ENCODE measurements at places on chromosomes 11 and 22.

GRCh38 chr22:30370641-30371230 is 13.9 kb downstream of the CCDC157 start:
- no peak for DNase-seq

- no peak for DNase-seq
Observed at GRCh38 chr11:77127920-77128691, at the start of gene MYO7A. Gene MYO7A (plus strand): TSS chr11:77128246. CDS start chr11:77130635, 2,389 bp downstream.

GRCh38 chr11:117385906-117386305 is 58.3 kb downstream of the CEP164 start:
- no peak for DNase-seq

- no peak for DNase-seq
Observed at GRCh38 chr11:68120273-68121066, 718 bp downstream of the CHKA start.

GRCh38 chr22:40263191-40263590 is 83.1 kb upstream of the ADSL start:
- DNase-seq: no peak

- DNase-seq: no peak
Observed at GRCh38 chr11:75424396-75424795, 8.6 kb downstream of the KLHL35 start.

- DNase-seq: no peak
Observed at GRCh38 chr22:29435236-29436136, 2.9 kb upstream of the RFPL1 start.

GRCh38 chr11:109298865-109299264 is 123.1 kb upstream of the C11orf87 start:
- DNase-seq: no peak

GRCh38 chr11:66851698-66852465 is 5.0 kb upstream of the LRFN4 start:
- no peak for DNase-seq

DNA sequence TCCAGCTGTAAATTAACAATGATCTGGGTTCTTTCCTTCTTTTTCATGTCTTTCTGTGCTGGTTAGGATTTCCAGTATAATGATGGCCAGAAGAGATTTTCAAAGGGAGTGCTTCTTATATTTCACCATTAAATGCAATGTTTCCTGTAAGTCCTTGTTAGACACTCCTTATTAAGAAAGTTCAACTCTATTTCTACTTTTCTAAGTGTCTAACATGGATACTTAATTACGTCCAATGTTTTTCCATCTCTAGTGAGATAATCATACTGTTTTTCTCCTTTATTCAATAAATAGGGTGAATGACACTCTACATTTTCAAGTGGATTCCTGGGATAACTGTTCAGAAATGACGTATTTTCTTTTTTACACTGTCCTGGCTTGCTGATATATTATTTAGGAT is 49.8 kb downstream of the CDON start:
- no peak for DNase-seq

- DNase-seq: no peak
Observed at GRCh38 chr22:26443901-26444690, 15.0 kb downstream of the ASPHD2 start.

- no peak for DNase-seq
Observed at GRCh38 chr11:109193880-109194279, 228.1 kb upstream of the C11orf87 start.

- DNase-seq: no peak
Observed at GRCh38 chr11:118201966-118202365, 22.8 kb downstream of the JAML start.

- DNase-seq: no peak
Observed at GRCh38 chr22:27983361-27983791, 64.3 kb upstream of the PITPNB start.

DNA sequence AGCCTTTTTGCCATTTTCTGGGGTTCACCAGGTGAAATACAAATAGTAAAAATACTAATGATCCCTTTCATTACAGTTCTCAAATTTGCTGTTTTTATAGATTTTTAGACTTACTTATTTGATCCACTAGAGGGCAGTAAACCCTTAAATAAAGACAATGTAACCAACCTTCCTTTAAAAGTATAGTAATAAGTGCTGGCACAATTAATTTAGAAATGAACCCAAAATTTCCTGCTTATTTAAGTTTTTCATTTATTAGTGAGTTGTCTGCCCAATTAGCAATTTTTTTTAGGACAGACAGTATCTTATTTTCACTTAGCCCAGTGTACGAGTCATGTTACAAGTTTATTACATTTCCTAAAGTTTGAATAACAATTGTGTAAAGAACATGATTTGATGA is 4.7 kb downstream of the DDIAS start:
- DNase-seq: no peak

- DNase-seq: no peak
Observed at GRCh38 chr22:20247010-20247505, 21.1 kb downstream of the RTN4R start.

- DNase-seq: no peak
Observed at GRCh38 chr22:26853495-26853894, 196.1 kb downstream of the MIAT start.

DNA sequence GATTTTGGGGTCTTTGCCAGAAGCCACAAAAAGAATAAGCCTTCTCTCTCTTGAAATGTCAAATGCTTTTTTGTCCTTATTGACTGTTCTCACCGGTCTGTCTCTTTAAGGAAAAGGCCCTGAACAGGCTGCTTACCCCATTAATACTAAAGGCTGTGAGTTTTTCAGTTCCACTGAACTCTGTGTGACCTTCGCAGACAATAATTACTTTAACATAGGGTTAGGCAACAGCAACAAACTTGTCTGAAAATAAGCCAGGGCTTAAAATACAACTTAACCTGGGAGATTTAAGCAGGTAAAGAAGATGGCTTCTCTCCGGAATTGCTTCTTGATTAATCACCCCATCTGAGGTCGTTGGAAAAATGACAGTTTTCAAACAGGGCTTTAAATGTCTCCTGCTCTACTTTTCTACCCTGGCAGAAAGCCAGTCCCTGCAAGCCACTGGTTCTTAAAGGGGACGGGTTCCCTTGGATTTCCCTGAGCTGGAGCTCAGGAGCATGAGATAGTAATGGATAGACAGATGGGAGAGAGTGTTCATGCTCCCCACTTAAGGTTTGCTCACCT is 69.4 kb downstream of the ARL14EP start:
- no peak for DNase-seq

- DNase-seq: no peak
Observed at GRCh38 chr11:64451856-64452255, 92.9 kb downstream of the RPS6KA4 start.

GRCh38 chr22:24380220-24380904 is 47.0 kb upstream of the ADORA2A start:
- no peak for DNase-seq

- no peak for DNase-seq
Observed at GRCh38 chr22:19654338-19654987, 59.8 kb upstream of the SEPTIN5 start.

- no peak for DNase-seq
Observed at GRCh38 chr11:77121096-77121640, 6.9 kb upstream of the MYO7A start.

DNA sequence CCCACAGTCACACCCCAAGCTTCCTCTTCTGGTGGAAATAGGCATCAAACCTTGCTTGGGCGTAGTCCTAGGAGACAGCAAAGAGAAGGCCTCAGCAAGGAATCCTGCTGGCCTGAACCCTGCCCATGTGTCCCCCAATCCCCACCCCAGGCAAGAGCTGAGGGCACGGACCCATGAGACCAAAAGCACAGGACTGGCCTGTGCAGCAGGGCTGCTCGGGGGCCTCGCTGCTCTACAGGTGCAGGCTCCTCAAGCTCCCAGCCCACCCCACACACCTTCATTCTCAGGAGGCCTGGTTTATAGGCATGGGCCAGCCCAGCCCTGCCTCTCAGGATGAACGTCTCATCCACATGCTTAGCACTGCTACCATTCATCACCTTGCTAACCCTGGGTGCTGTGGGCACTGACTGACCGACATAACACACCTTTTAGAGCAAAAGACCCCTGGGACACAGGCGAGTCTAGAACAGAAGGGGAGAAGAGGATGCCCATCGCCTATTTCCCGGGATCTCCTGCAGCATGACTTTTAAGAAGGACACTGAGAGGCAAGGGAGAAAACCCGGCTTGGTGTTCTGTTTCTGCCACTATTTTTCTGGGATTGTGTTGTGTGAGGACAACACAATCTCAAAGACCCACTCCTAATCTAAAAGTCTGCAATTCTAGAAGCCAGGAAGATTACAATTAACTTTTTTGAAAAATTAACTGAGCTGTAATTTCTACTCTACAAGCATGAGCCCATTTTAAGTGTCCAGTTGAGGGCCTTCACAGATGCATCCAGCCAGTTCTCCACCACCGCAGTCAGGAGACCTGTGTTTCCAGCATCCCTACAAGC is 15.4 kb downstream of the TCIRG1 start:
- no peak for DNase-seq

DNA sequence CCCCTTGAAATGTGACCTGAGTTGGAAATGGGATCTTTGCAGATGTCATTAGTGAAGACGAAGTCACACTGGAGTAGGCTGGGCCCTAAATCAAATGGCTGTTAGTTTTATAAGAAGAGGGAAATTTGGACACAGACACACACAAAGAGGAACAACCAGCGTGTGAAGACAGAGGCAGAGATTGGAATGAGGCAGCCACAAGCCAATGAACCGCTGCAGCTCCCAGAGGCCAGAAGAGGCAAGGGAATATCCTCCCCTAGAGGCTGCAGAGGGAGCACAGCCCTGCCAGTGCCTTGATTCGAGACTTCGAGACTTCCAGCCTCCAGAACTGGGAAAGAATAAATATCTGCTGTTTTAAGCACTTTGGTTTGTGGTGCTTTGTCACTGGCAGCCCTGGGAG is 484.5 kb downstream of the MN1 start:
- no peak for DNase-seq

DNA sequence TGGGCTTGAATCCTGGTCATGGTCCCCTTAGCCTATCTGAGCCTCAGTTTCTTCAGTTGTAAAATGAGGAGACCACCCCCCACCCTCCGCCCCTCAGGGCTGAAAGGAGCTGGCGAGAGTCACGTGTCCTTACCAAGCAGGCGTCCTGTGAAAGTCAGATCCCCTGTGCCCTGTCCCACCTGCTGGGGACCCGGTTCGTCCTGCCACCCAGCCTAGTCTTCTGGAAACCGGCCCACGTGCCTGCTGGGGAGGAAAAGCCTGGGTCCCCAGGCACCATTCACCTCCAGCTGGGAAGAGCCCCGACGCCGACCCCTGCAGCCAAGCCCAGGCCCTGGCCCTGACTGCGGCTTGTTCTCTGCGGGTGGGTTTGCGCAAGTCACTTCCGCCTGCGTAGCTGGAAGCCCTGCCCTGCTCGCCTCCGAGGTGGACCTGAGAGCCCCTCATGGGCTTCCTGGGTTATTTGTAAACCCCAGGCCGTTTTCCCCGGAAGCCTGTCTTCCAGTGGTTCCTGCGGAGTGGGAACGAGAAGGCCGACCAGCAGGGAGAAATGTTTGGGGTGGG is 679 bp upstream of the SSH3 start:
- DNase-seq: no peak

Data from HS-27A (cell line).